Neuronal stem cell (in vitro differentiated cells): ENCODE measurements at places on chromosomes 2 and 18.

DNA sequence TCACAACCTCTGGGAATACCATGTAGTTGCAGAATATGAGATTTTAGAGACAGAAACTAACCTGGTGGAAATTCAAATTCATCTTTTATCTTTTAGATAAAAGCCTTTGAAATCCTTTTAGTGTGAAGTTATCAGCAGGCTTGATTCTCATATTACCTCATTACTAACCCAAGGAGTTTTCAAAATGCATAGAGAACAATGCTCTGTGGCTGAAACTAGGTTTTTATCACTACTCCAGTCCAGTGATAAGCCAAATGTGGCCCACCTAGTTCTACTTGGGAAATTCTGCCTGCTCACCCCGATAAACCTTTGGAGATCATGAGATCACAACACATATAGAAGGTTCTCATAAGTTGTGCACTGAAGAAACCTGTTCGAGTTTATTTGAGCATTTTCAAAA, 121.7 kb downstream of the MMADHC start:
- H3K4me3 ChIP-seq: no peak overlapping the region
- no peak for DNase-seq
- H3K4me1 ChIP-seq: peaks cover 1% of the 10 kb centered on the region
- no peak overlapping the region for H3K27ac ChIP-seq

DNA sequence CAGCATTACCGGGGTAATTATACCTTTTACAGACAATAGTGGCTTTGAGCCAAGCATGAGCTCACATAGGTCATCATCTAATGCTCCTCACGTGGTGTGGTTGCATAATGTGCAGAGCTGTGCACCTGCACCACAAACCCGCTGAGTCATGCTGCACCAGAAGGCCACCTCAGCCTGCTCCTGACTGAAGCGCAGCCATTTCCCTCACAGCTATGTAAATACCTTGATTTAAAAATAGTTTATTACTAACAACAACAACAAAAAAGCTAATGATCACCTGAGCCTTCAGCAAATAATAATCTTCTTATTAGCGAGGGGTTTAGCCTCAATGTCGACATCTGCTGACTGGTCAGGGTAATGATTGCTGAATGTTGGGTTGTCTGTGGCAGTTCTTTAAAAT, 238.8 kb downstream of the MBD5 start:
- no peak overlapping the region for H3K27ac ChIP-seq
- no peak overlapping the region for H3K4me3 ChIP-seq
- H3K4me1 ChIP-seq: no peaks in the 10 kb centered on the region
- no peaks in the 10 kb centered on the region for H3K27me3 ChIP-seq

DNA sequence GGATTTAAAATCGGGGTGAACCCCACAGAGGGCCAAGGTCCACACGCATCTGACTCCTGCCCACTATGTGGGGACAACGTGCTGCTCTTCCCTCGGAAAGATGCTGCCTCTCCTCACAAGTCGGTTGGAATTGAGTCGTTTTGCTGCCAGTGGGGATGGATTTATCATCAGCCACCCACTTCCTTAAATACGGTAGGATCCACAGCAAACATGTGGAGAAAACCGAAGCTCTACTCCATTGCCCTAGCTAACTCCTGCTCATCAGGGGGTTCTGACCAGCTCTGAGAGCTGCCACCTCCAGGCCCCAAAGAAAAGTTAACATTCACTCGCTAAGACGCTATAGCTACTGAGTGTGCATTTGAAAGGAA, 80.9 kb downstream of the CHRNA1 start:
- peaks cover 20% of the 10 kb centered on the region for H3K27me3 ChIP-seq
- H3K4me3 ChIP-seq: peak overlapping the region; percentile 72

DNA sequence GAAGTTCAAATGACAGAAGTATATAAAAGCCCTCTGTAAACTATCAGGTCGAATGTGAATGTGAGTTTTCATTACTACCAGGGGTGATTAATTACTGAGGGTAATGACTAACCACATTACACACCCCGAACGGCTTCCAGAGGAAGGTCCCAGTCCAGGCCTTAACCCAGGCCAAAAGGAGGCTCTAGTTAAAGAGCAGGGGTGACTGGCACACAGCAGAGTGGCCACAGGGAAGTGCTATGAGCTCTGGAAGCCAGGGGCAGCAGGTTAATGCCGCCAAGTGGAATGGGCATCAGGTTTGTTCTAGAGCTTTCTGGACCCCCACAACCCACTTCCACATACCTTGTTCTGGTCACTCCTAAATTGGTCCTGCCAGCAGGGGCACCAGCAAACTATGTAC, 87.7 kb downstream of the BCL11A start:
- H3K27me3 ChIP-seq: no peaks in the 10 kb centered on the region
- H3K4me3 ChIP-seq: no peak overlapping the region
- no peaks in the 10 kb centered on the region for H3K4me1 ChIP-seq

- H3K36me3 ChIP-seq: no peaks in the 10 kb centered on the region
- H3K27ac ChIP-seq: no peak overlapping the region
- no peak for DNase-seq
- H3K27me3 ChIP-seq: no peaks in the 10 kb centered on the region
- no peaks in the 10 kb centered on the region for H3K4me1 ChIP-seq
- no peak overlapping the region for H3K4me3 ChIP-seq
Observed at GRCh38 chr2:15660491-15661294, 69.0 kb downstream of the DDX1 start.

DNA sequence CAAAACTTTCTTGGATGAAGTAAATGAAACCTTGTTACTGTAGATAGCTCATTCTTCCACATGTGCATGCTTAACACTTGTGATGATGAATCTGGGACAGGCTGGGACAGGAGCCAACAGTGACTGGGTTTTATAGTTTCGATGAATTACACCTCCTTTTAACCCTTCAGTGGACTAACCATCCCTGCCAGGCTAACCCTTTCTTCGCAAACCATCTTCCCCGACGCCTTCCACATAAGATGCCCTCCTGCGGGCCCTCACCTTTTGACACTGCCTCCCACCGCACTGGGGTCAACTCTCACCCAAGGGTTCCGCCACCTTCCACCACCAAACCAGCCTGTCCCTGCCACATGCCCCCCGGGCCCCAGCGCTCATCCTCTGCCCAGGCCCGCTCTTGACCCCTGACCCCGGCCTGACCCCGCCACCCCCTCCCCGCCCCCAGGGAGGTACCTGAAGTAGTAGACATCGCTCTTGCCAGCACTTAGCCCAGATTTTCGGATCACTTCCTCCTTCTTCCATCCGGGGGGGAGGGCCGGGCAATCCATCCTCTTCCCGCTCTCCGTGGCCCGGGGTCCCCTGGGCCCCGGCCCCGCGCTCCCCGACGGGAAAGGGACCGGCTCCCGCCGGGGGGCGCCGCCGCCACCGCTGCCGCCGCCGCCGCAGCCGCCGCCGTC, 764 bp downstream of the MBD2 start:
- H3K36me3 ChIP-seq: peaks cover 14% of the 10 kb centered on the region
- H3K4me3 ChIP-seq: peak overlapping the region; percentile 61
- H3K4me1 ChIP-seq: peaks cover 11% of the 10 kb centered on the region
- peak; percentile 15 for DNase-seq
